ENCODE measurements at places on chromosomes 12 and 14. TPM values are rescaled to one million over a fixed set of nuclear protein-coding genes. Genes with fewer than 3 reads are reported as not detected.

Gene ARL6IP4
- 262 TPM for total RNA-seq

Gene BATF
- not detected for total RNA-seq

Gene CLSTN3
- 6.4 TPM for total RNA-seq

Gene ENDOU
- not detected for total RNA-seq

Gene C12orf54
- 2.5 TPM for total RNA-seq

Gene DHRS2
- total RNA-seq: not detected

Gene PCED1B
- 11.0 TPM for total RNA-seq

Gene SMCO2
- total RNA-seq: 0.31 TPM

Gene VDR
- total RNA-seq: 49.6 TPM

Gene OASL
- total RNA-seq: 1.1 TPM

Gene ASB8
- 14.3 TPM for total RNA-seq

Gene ATL1
- 15.1 TPM for total RNA-seq

Gene HNF1A
- not detected for total RNA-seq

Gene STX2
- 9.6 TPM for total RNA-seq

Gene CHGA
- total RNA-seq: not detected

Gene DRAM1
- total RNA-seq: 14.7 TPM

Gene SERPINA9
- total RNA-seq: not detected
